ENCODE measurements at places on chromosomes 6 and 20.

- peak; percentile 33 for DNase-seq
These were observed 474.9 kb upstream of the AGPAT4 start for GRCh38 chr6:161748535-161749416.

DNA sequence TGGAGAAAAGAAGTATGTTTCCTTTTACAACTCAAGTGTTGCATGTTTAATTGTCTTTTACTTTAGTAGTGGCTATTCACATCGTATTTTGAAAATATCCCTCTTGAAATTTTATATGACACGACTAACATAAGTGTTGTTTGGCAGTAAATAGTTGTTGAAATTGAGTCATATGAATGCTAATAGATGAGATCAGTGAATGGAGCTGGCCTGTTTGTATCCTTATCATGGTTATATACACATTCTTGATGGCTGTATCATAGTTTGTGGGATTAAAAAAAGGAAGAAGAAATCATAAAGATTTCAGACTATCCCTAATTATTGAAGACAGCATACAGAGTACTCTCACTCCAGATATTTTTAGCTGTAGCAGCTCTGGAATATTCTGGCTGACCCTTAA, 8.2 kb upstream of the RAE1 start:
- no peak for DNase-seq

- DNase-seq, result no peak
These were observed 95.3 kb downstream of the NFATC2 start for GRCh38 chr20:51447097-51447764.

GRCh38 chr6:45423824-45424450, 46.2 kb upstream of the SUPT3H start:
- DNase-seq, result peak; percentile 34

DNA sequence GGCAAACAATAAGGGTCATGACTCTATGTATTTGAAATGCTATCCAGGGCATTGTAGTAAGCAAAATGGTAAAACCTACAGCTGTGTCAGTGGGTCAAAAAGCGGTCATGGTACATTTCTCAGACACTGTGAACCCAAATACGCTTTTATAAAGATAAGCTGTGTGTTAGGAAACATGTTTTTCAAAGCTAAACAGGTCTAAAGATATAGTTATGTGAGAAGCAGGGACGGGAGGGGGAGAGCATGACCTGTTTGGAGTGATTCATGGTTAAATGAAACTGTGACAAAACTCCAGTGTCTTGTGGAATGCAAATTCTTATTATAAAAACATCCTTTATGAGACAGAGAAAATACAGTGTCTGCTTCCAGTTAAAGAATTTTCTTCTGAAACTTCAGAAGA, 205.4 kb upstream of the BMP2 start:
- no peak for DNase-seq

DNA sequence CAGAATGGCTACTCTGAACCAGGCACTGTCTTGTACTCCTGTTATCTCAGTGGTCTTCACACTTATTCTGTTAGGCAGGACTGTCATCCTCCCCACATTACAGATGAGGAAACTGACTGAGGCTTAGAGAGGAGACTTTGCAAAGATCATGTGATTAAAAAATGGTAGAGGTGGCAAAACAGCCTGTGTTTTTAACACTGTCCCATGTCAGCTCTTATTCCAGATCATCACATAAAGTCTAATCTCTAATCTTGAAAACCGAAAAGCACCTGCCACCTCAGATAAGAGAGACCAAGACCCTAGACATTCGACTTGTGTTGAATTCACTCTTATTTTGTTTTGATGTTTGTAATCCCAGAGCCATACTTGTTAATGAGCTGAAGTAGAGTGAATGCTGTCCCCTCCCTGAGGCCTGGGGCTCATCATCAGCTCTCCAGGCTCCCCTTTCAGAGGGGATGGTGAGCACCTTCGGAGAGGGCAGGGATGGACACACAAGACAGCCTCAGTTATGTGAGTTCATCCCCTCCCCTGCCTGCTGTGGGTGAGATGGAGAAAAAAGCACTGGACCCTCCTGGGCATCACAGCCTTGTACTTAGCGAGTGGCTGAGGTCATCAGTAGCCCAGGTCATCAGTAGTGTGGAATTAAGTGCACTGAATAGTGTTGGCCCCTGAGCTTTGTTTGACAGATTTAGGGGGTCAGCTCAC, 30.6 kb downstream of the MTHFD1L start:
- DNase-seq, result no peak

GRCh38 chr6:112665114-112665513, 318.0 kb downstream of the RFPL4B start:
- DNase-seq, result no peak

DNA sequence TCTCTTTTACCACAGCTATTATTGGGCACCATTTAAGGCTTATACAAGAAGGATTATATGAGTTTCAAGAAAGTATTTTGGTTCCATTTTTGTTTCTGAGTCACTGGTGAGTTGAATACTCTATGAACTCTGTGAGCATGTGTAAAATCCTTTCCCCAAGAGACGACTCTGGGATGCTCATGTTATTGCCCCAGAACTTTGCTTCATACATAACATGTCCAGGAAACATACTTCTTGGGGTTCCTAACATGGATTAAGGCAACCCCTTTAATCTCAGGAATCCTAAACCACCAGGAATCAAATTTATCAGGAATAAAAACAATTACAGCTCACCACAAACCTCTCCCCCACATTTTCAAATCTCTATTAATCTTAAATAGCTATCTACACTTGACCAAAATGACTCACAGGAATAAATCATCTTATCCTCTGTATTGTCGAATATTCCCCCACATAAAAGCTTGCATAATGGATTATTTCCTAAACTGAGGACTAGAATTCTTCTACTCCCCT, 117.5 kb upstream of the COL21A1 start:
- no peak for DNase-seq

- no peak for DNase-seq
These were observed 1340.0 kb upstream of the MAP3K7 start for GRCh38 chr6:91926827-91927226.

GRCh38 chr6:34412016-34412415, 13.9 kb downstream of the RPS10 start:
- no peak for DNase-seq

GRCh38 chr6:147999001-147999540, 343.6 kb upstream of the SASH1 start:
- DNase-seq, result no peak

DNA sequence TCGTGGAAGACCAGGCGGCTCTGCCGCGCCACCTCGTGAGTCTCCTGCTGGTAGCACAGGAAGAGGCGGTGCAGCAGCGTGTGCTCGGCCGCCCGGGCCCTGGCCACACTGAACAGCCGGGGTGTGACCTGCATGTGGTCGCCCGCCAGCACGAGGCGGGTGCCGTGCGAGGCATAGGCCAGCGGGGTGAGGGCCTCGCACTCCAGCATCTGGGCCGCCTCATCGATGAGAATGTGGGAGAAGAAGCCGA, 7.0 kb downstream of the HELZ2 start:
- DNase-seq, result no peak

DNA sequence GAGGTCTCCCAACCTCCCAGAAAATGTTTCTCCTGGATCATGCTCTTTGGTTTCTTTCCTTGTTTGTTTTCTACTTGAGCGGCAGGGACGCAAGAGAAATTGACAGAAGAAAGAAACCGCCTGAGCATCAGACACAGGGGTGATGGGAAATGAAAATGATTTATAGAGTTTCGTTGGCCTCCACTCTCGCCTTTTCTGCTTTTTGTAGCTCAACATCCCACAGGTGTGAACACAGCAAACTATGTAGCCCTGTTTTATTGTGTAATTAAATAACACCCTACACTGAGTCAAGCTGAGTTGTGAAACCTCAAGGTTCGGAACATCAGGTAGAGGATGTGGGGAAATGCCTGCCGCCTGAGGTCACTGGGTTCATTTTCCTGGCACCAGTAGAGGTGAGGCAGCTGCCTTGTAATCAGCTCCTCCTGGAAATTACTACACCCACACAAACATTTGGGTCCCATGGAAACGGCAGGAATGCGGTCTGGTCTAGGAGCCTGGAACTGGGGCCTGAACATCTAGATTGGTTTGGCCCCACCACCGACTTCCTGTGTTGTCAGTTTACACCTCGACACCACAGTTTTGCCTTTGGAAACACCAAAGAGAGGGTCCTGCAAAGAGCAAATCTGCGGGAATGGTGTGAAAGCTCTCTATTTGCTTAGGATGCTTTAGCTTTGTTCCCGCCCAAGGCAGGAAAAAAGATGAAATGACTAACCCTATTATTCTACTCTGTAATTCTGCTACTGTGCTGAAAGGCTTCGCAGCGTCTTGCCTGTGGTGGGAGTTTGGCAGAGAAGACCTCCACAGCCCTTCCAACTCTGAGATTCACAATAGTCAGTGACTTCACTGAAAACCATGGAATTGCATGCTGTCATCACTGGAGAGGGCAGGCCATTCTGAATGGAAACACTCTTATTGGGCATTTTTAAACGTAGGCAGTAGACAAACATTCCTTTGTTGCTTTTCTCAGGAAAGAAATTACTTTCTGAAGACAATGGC, 53.0 kb downstream of the ADAT2 start:
- DNase-seq, result peak; percentile 60

GRCh38 chr6:89148016-89148750, 2.3 kb downstream of the PM20D2 start:
- DNase-seq, result peak; percentile 54

DNA sequence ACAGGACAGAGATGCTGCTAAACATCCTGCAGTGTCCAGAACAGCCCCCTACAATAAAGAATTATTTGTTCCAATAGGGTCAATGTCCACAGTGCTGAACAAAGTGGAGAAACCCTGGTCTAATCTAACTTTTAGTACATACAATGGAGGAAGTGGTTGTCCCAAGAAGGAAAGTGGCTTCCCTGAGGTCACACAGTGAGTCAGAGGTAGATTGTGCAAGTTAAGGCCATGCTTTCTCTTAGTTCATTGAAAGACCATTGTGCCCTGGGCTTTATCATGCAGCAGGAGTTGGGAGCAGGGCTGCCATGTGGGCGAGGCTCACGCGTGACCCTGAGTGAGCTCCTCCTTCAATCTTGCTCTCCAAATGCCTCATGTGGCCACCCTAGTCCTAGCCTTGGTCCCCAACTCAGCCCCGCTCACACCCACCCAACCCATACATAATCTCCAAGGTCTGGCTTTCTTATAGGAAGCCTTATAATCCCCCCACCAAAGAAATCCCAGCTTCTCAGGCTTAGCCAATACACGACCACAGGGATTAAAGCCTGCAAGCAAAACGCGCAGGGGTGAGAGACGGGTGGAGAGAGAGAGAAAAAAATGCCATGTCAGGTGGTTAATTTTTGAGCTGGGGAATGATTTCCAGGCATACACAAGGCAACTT, 19.9 kb downstream of the SLC13A3 start:
- no peak for DNase-seq

- no peak for DNase-seq
These were observed 3.1 kb downstream of the RSPH3 start for GRCh38 chr6:158996856-158997255.

DNA sequence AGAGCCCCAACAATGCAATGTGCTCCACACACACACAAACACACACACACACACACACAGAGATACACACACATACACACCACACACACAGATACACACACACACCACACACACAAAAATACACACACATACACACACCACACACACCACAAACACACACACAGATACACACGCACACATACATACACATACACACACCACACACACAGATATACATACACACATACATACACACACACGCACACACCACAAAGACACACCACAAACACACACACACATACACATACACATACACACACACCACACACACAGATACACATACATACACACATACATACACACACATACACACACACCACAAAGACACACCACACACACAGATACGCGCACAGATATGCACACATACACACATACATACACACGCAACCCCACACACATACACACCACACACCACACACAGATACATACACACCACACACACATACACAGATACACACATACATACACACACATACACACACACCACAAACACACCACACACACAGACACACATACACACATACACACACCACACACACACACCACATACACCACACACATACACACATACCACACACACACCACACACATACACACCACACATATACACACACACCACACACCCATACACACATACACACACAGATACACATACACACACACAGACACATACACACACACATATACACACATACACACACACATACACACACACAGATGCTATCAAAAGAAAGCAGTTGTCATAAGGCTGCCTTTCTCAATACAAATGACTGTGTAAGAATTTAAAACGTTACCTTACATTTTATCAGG, 128.0 kb downstream of the FOXC1 start:
- no peak for DNase-seq

GRCh38 chr6:120938876-120939472, 395.3 kb downstream of the TBC1D32 start:
- DNase-seq, result no peak

GRCh38 chr6:38427492-38428210, 212.1 kb downstream of the BTBD9 start:
- no peak for DNase-seq

GRCh38 chr6:251920-252319, 40.4 kb upstream of the DUSP22 start:
- DNase-seq, result no peak

GRCh38 chr20:25050501-25051350, 7.2 kb downstream of the ACSS1 start:
- DNase-seq, result no peak

DNA sequence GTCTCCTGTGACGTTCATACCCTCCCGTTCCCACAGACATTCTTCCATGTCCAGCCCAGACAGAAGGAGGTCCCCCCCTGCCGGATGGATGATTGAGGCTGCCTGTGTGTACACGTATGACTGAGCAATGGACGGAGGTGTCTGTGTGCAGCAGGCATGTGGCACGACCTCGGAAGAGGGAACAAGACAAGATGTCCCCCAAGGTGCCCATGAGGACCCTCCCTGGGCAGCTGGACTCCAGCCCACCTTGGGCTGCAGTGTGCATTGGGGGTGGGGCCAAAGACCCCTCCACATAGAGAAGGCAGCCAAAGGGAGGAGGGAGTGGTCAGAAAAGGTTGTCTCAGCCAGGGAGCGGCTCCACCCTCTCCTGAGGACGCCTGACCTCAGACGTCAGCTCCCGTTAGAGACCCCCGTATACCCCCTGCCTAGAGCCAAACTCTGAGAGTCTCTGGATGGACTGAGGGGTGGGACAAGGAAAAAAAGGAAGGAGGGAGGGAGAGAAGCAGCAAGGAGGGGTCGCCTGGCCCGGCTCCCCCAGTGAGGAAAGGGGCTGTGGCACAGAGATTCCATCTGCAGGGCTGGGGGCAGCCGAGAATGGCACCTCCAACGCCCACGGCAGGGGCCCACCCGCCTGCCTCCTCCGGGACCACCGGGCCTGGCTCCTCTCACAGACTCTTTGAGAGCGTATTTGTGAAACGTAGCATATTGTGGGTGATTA, 92.9 kb upstream of the BHLHE23 start:
- DNase-seq, result no peak

DNA sequence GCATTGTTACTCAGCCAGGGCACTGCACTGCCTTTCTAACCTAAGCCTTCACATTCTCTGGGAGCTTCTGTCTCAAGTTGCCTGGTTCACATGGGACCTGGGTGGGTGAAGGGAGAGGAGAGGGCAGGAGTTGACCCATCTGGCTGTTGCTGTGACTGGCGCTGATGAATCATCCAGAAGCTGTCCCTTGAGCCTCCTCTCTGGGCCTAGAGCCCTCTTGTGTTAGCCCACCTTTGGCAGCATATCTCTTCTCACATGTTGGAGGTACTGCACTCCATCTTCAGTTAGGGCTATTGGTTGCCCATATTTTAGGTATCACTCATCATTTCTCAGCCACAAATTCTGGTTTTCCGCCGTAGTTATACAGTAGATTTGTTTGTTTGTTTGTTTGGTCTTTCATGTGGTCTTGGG, 19.8 kb downstream of the XRN2 start:
- DNase-seq, result no peak

GRCh38 chr6:138017166-138017757, 90.0 kb downstream of the PERP start:
- DNase-seq, result no peak

GRCh38 chr20:18527836-18528235, 20.1 kb downstream of the SEC23B start:
- DNase-seq, result no peak
